Mesothelial cell of epicardium (in vitro differentiated cells): ENCODE measurements at places on chromosomes 7 and 10. TPM values are rescaled to one million over a fixed set of nuclear protein-coding genes. Genes with fewer than 3 reads are reported as not detected.

The IL6 gene
- total RNA-seq = 1.1 to 1.7 TPM (median 1.4 TPM) in 3 replicates

The EMX2 gene
- 2.0 to 3.0 TPM (median 2.8 TPM) in 3 replicates for total RNA-seq

The NDUFB8 gene
- 141 to 157 TPM (median 145 TPM) in 3 replicates for total RNA-seq

The GBF1 gene
- total RNA-seq = 49.3 to 51.1 TPM (median 51.1 TPM) in 3 replicates

The TUBB8 gene
- total RNA-seq = 0.33 to 0.67 TPM (median 0.41 TPM) in 3 replicates

The INSYN2A gene
- total RNA-seq = 0.09 to 0.13 TPM (median 0.11 TPM) in 3 replicates

The DTX2 gene
- total RNA-seq = 18.9 to 24.6 TPM (median 23.4 TPM) in 3 replicates

The FAM221A gene
- 16.9 to 18.6 TPM (median 18.4 TPM) in 3 replicates for total RNA-seq

The C7orf25 gene
- total RNA-seq = 5.0 to 5.8 TPM (median 5.7 TPM) in 3 replicates

The WNT2 gene
- 19.9 to 24.1 TPM (median 22.1 TPM) in 3 replicates for total RNA-seq

The ARHGEF5 gene
- total RNA-seq = 35.9 to 37.6 TPM (median 37.4 TPM) in 3 replicates

The AGAP5 gene
- 11.7 to 12.8 TPM (median 12.1 TPM) in 3 replicates for total RNA-seq
